ENCODE measurements at places on chromosomes 7 and 10.

- DNase-seq, result no peak
These were observed 56.7 kb downstream of the NSUN6 start for GRCh38 chr10:18594574-18595156.

GRCh38 chr7:51010534-51010933 is 227.8 kb upstream of the GRB10 start:
- no peak for DNase-seq

GRCh38 chr10:7642491-7643011 is 24.2 kb downstream of the ITIH5 start:
- no peak for DNase-seq

DNA sequence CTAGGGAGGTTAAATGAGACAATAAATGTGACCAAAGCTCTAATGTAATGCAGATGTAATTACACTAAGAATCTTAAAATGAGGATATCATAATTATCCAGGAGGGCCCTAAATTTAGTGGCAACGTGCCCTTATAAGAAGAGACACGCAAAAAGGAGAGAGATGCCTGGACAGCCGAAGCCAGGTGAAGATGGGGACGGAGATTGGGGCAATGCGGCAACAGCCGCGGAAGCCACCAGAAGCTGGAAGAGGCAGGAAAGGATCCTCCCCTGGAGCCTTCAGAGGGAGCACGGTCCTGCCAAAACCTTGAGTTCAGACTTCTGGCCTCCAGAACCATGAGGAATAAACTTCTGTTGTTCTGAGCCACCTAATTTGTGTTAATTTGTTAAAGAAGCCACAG is 25.3 kb upstream of the C10orf71 start:
- DNase-seq, result no peak

GRCh38 chr7:107909445-107909844 is 18.5 kb downstream of the DLD start:
- no peak for DNase-seq

- no peak for DNase-seq
These were observed 16.6 kb downstream of the JCAD start for GRCh38 chr10:30042820-30043219.

DNA sequence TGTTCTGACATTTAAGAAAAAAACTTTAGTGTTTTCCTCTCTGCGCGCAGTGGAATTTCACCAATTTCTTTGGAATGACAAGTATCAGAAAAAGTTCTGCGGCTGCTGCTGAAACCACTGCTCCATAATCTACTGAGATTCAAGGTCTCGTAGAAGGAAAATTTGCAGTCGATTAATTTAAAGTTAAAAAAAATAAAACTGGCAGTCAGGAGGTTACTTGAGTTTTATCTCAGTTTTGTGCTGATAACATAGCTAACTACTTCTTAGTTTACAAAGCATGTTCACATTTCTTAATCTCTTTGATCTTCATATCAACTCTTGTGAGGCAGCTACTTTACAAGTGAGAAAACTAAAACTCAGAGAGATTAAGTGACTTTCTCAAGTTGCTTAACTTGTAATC is 18.2 kb upstream of the CALD1 start:
- DNase-seq, result no peak

DNA sequence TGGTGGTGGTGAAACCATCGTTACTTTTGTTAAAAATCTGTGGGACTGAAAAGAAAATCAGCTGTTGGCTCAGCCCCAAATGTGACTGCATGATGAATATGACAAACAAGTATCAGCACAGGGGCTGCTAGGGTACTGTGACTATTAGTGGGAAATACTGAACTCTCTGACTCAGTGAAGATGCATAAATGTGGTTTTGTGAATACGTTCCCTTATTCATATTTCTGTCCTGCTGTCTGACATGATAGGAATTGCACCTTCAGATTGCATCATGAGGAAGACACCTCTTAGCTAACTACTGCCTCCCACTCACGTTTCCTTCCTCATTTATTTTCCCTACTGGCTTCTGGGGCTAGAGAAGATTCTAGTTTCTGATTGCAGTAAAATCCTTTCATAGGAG is 1.4 kb downstream of the CLEC5A start:
- no peak for DNase-seq

- no peak for DNase-seq
These were observed 534.1 kb downstream of the AUTS2 start for GRCh38 chr7:70132226-70132851.

DNA sequence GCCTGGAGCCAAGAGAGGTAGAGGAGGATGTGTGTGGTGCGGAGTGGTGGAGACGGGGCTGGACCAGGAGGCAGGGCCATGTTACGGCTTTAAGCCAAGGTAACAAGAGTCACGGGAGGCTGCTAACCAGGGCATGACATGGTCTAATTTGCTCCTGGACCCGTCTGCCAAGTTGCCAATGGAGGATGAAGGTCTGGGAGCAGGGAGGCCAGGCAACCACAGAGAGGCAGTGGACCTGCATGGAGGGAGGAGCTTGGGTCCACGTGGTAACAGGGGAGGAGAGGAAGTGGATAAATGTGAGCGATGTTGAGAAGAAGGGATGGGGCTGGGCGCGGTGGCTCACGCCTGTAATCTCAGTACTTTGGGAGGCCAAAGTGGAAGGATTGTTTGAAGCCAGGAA is 31.0 kb downstream of the SRRM3 start:
- no peak for DNase-seq

- DNase-seq, result no peak
These were observed 36.7 kb downstream of the DNAH11 start for GRCh38 chr7:21579341-21580072.

DNA sequence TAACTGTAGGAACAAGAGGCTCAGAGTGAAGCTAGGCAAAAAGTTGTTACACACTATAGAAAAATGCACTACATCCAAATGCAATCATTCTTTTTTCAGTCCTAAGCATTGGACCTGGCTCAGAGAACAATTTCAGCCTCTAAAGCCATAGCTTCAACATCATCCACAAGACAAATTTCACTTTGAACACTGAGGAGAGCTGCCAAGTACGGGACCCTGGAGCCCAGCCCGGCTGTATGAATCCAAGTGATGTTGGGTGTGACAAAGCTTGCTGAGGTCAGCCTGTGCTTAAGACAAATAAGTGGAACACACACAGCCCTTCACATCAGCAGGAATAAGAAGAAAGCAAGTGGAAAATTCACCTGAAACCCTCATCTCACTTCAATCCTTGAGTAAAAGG is 233.1 kb upstream of the PFKP start:
- no peak for DNase-seq

DNA sequence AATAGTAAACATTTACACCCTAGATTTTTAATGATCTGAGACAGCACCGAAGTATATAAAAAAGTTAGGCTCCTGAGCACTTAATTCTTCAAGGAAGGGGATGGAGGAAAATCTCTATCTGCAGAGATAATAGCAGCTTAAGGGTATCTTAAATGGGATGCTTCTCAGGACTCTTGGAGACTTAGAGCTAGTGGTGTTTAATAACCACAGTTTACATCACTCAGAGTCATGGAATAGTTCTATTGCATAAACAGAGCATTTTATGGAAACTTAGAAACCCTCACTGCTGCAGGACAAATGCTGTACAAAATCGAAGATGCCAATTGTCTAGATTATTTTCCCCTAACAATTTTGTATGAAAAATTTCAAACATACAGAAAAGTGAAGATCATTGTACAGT is 398.9 kb upstream of the GALNT17 start:
- no peak for DNase-seq

DNA sequence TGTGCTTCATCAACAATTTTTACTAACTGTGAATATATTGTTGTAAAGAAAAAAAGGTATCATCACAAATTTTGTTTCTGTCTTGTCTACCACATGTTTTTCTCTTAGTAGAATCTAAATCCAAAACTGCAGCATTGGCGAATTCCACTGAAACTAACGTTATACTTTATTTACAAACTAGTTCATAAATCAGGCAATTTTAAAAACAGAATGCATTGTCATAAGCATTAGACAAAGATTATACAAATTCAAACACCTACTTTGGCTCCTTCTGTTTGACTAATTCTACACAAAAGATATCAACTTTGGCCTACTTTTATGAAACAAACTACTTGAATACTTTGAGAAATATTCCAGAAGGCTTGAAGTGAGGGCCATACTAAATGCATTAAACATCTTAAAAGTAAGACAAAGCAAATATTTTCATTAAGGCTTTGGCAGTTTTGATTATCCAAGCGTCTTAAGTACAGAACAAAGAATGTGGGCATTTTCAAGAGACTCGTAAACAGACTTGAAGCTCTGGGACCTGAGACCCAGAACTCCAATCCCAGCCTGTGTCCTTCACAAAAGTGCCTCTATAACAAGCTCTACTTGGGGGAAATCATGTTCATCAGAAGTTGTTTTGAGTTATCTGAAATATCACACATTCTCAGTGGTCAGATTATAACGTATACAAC is 81.0 kb downstream of the CPVL start:
- no peak for DNase-seq

GRCh38 chr7:140674356-140674800 is 1.6 kb downstream of the ADCK2 start:
- no peak for DNase-seq

GRCh38 chr10:94027197-94027596 is 33.5 kb downstream of the PLCE1 start:
- no peak for DNase-seq

GRCh38 chr10:1369665-1370064 is 313.5 kb downstream of the WDR37 start:
- DNase-seq, result no peak

DNA sequence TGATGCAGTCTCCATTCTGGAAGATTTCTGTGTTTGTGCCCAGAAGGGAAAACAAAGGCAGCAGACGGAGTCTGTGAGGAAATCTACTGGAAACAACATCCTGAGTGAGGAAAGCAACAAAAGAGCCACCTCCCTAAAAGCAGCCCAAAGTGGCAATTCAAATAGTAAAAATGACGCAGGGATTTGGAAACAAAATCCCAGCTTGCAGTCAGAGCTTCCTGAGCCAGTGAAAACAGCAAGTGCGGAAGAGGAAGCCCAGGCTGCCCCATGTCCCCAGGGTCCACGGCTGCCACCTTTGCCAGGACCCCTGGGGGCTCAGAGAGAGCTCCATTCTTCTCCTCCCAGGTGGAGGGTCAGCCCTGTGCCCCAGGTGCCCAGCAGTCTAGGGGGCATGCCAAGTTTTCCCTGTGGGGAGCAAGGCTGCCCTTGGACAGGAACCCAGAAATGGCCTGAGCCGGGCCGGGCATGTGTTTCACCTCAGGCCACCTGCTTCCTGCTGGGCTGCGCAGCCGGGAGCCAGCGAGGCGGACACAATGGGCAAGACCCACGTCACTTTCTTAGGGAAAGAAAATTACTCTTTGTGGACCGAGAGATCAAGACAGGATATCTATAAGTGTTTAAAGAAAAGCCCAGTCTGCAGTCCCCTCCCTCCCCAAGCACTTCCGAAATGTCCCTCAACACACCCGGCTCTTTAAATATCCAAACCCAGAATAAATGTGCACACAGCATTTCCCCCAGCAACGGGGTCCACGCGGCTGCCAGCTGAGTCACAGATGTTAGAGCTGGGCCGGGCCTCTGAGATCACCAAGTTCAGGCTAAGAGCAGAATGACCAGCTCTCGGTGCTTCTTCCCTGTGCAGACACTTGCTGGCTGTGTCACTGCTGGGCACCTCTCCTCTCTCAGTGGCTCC is 231.1 kb downstream of the ARHGAP12 start:
- DNase-seq, result no peak

- DNase-seq, result no peak
These were observed 123.6 kb downstream of the TCF7L2 start for GRCh38 chr10:113073549-113074189.

DNA sequence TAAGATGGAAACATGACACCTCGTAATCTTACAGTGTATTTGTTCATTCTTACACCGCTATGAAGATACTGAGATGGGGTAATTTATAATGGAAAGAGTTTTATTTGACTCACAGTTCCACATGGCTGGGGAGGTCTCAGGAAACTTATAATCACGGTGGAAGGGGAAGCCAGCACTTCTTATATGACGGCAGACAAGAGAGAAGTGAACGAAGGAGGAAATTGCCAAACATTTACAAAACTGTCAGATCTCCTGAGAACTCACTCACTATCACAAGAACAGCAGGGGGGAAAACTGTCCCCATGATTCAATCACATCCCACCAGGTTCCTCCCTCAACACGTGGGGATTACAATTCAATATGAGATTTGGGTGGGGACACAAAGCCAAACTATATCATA is 282.3 kb downstream of the HGF start:
- no peak for DNase-seq

- no peak for DNase-seq
These were observed 628 bp downstream of the MRPS33 start for GRCh38 chr7:141014125-141014523.

DNA sequence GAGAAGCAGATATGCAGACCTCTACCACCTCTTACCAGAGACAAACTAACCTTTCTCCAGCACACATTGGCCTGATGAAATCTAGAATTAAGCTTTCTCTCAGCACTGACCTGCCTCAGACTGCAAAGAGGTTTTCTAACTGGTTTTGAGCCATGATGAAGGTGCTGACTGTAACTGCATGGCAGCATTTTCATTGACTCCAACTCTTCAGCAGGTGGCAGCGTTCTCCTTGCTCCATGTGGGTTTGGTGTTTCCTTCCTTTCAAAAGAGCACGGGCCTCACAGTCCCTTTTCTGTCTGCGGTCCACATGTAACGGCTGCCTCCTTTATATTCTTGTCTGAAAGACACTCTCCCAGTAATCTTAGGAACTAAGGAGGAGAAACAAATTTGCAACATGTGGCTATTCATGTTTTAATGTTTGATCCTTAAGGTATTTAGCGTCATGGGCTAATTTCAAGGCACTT is 12.6 kb downstream of the KLLN start:
- DNase-seq, result peak; percentile 45

DNA sequence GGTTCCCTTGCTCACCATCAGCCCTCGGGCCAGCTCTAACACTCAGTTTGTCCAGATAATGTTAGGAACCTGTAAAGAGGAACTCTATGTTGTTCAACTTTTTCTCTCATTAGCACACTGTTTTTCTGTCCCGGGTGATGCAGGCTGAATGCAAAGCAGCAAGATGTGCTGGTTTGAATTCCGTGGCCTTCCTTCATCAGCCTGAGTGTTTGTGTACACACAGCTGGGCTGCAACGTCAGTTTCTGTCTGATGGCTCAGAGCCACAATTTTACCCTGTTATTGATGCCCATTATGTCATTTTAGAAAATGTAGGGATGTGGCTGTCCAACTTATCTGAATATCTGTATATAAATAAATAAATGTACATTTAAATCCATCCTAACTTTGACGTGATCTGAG is 152.0 kb downstream of the PLPP4 start:
- no peak for DNase-seq

- DNase-seq, result no peak
These were observed 57.2 kb upstream of the TOMM7 start for GRCh38 chr7:22879709-22880306.

- DNase-seq, result no peak
These were observed 41.7 kb upstream of the OPALIN start for GRCh38 chr10:96400465-96400864.

GRCh38 chr7:46747869-46748576 is 827.0 kb upstream of the IGFBP3 start:
- no peak for DNase-seq
